HAP-1 (cell line): ENCODE measurements at places on chromosomes 5 and 9.

DNA sequence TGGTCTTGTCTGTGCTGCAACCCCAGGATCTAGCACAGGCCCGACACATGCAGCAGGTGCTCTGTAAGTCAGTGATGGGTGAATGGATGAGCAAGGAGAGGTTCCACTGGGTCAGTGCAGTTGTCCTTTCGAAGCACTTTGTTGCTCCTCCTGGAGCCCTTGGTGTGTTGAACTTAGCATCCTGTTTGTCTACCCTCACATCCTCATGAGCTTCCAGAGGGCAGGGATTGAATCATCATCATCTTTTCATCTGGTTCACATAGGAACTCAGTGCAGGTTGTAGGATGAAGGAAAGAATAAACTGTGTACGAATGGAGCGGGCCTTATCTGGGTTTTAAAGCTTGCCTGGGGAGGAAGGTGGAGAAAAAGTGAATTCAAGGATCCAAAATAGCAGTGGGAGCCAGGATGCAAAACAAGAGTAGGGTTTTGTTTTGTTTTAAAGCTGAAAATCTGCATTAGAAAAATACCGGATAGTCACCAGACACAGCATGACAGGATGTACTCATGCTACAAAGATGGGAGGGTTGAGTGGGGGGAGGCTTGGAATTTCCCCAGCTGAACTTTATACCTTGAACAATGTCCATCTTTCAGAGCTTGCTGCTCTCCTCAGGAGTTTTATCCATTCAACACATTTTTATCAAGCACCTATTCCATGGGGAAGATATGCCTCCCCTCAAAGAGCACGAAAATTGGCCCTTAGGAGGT lies 55.8 kb downstream of the PTTG1 start:
- DNase-seq, result no peak

DNA sequence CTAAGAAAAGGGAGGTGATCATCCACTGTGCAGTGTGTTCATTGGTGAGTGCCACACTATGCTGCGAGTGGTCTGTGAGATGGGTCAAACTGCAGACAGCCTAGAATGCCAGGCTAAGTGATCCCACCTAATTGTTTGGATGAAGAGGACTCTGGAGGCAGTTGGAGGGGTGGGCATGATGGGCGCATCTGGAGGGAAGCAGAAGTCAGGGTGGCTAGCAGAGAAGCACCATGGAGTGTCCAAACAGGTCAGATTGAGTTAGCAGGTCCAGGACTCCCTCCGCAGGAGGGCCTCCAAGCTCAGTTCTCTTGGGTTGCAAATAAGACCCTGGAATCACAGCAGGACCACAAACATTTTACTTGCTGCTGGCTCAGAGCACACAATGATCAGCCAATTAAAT lies 19.9 kb upstream of the ANGPTL2 start:
- peak; percentile 1 for DNase-seq

GRCh38 chr5:72241346-72242003 lies 78.6 kb downstream of the MRPS27 start:
- no peak for DNase-seq

DNA sequence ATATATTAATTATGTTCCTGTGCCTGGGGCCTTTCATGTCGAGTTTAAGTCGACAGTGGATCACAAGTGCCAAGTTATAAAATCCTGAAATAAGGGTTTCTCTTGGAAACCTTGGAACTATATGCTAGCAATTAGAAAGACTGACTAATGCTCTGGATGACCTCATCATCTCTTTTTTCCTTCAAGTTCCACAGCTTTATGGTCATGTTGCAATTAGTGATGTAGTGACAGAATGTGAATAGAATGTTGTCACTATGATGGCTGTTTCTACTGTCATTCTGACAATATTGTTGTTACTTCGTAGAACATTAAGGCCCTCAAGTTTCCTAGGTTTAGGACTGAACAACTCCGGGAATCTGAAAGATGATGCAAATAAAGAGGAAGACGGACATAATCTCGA lies 368.0 kb upstream of the SEMA6A start:
- no peak for DNase-seq

DNA sequence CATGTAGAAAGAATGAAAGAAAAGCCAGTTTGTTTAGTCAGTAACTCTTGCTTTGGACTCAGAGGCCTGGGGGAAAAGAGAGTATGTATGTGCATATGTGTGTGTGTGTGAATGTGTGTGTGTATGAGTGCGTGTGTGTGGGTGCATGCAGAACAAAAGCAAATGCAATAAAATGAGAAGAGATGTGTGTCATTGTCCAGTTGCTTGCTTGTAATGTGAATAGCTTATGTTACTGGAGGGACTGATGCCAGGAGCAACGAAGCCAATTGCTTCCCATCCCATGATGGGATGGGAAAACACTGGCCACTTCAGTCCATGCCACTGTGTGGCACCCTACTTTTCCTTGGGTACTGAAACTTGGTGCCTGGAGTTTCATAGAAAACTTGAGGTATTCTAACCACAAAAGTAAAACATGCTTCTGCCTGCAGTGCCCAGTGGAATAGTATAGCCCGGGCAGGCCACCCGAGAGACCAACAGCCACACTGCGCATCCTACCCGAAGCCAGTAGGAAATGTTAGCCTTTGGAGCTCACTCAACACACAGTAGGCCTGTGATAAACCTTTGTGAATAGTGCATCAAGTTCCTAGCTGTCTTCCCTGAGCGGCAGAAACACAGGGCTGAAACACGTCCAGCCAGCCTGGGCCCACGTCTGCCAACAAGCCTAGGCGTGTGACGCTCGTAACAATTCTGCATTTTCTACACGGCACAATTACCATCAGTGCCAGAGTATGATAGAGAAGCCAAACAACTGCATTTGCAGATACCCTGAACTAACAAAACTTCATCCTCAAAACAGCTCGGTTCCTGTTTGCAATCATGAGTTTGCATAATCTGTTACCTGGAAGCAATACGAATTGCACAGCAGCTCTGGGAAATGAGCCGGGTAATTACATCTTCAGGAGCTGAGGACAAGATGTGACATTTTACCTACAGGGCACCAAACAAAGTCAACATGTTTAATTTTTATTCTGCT lies 198.1 kb downstream of the SYK start:
- DNase-seq, result no peak

- DNase-seq, result no peak
Measured at GRCh38 chr5:121634946-121635345, 216.7 kb upstream of the FTMT start.

GRCh38 chr9:134650431-134651190 lies 9.0 kb downstream of the COL5A1 start:
- DNase-seq, result no peak

DNA sequence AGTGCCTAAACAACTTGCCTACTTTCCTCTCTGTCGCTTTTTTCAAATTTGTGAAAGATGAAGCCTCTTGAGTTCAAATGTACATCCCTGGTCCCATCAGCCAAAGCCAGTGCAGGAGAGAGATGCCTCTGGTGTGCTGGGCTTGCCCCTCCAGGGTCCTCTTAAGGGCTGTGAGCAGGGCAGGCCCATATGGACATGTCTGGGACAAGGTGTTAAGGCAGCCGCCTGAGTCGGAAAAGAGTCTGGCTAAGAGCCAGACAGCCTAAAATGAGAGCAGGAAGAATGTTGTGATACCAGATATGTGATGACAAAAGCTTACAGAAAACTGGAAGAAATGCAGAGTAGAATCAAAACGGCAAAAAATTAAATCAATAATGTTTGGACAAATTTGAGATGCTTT lies 72.5 kb downstream of the APTX start:
- DNase-seq, result no peak

DNA sequence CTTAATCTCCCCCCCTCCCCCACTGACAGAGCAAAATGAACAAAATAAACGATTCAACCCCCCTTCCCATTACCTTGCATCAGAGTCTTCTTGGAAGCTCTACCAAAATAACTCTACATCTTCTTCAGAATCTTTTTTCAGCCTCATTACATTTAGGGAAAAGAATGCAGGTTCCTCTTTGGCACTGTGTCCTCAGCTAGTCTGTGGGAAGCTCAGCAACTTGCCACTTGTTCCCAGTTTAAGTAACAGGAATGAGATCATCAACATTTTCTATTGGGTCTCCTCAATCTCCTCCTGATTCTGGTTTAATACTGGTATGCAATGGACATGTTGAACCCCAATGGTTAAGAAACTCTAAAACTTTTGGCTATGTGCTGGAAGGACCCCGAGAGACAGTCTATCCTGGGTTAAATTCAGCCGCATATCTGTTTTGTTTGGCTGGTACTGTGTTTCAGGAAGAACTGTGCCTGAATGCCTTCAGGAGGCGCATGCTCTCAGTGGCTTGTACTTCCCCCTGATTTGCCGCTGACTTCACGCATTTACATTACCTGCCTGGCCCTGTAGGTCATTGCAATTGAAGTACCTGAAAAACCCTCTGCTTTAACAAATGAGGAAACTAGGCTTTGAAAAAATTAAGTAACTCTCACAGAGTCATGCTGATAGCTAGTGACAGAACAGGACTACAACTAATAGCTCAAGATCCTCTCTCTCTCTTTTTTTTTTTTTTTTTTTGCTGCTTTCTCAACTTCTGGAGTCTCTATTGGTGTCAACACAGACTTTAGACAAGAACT lies 78.1 kb upstream of the HMHB1 start:
- no peak for DNase-seq
